ENCODE measurements at places on chromosomes 2 and 18.

DNA sequence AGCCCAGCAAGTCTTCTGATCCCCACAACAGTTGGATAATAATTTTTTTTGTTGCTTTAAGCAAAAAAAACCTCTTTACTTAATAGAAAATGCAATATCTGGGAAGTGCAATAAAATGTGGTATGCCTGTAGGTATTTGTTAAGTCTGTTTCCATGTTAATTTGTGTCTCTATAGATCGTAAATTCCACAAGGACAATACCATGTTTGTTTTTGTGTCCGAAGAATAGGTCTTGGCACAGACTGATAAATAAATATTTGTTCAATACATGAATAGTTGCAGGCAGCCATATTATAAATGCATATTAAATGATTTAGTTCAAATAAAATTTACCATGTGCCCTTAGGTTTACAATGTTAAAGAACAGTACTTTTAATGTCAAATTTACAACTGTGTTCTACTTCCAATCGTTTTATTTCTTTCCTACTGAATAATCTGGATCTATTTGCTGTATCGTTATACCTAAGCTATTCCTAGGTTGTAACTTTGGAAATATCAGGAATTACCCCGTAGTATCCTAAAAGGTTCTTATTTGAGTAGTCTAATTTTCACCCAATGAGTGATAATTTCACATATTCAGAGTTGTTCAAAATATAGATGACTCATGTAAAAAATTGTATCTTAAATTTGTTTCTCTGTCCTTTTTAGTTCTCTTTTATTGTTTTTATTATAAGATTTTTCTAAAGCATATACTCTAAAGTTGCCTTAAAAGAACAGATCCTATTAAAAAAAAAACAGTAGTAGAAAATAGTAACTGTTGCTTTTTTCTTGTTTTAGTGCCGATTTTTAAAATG is 151.8 kb downstream of the EHBP1 start:
- no peak for DNase-seq

GRCh38 chr2:160238392-160238791 is 38.3 kb upstream of the ITGB6 start:
- DNase-seq, result no peak

DNA sequence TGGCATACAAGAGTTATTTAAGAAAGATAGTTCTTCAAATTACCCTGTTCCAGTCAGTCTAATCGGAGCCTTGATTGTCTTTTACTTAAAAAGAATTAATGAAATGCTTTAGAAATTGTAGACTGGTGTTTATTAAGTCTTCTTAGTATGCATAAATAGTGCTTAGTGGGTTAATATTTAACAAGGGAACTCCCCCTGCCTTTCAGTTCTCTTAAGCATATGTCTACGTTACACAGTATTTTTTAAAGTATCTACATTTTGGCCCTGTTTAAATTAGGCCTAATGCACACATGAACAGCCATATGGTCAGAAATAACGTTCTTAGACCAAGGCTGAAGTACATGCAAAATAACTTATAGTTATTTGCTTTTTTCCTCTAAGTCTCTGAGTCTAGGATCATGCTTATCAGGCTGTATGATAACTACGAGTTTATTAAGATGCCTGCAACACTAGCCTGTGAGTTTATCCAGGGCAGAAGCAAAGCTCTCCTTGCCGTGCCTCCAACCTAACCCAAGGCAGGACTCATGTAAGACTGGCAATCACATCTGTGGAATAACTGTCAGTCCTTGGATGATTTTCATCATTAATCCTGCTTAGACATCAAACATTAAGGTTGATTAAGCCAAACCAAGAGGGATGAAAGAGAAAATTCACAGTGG is 6.7 kb downstream of the BCL2 start:
- DNase-seq, result no peak

- no peak for DNase-seq
These were observed 35.4 kb upstream of the DNAH7 start for GRCh38 chr2:196104066-196104465.

GRCh38 chr2:59015027-59015426 is 773.9 kb upstream of the FANCL start:
- DNase-seq, result no peak
